ENCODE measurements at places on chromosomes 12 and 14.
A peak's percentile ranks its signal among the peaks of the same experiment; 100 is the strongest.

GRCh38 chr14:91098591-91098990, 15.3 kb upstream of the DGLUCY start:
- DNase-seq = peak; percentile 15

DNA sequence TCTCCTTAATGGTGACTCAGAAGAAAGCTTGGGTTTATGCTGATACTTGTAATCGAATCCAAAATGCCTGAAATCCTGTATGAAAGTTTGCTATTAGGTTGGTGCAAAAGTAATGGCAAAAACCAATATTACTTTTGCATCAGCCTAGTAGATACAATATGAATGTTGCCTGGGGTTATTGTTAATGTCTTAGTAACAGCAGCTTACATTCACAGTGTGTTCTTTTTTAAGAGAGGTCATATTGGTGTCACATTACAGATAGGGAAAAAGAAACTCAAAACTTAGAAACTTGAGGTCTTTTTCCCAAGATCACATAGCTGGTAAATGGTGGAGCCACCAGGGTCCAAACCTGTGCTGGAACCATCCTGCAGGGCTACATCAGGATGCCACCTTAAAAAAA, 25.2 kb downstream of the SRGAP1 start:
- DNase-seq = no peak

DNA sequence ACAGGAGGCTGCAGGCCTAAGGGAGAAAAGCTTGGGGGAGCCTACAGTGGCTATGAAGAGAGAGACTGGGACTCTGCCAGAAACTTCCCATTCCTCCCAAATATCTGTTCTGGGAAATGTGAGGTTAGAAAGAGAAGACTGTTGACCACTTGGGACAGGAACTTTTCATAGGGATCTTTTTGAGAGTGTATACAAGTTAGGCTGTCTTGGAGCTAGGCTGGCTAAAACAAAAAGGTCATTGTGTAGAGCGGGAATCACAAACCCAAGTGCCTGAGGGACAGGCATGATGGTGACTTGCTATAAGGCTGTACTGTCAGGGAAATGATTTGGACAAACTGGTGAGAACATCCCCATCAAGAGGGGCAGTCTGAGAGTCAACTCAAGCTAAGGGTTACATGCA, 175.1 kb downstream of the GRIP1 start:
- no peak for DNase-seq

DNA sequence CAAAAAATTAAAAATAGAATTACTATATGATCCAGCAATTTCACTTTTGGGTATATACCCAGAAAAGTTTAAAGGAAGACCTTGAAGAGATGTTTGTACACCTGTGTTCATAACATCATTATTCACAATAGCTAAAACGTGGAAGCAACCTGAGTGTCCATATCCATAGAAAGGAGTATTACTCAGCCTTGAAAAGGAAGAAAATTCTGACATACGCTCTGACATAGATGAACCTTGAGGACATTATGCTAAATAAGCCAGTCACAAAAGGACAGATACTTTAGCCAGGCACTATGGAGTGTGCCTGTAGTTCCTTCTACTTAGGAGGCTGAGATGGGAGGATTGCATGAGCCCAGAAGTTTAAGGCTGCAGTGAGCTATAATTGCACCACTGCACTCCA, 6.1 kb upstream of the RD3L start:
- no peak for DNase-seq

DNA sequence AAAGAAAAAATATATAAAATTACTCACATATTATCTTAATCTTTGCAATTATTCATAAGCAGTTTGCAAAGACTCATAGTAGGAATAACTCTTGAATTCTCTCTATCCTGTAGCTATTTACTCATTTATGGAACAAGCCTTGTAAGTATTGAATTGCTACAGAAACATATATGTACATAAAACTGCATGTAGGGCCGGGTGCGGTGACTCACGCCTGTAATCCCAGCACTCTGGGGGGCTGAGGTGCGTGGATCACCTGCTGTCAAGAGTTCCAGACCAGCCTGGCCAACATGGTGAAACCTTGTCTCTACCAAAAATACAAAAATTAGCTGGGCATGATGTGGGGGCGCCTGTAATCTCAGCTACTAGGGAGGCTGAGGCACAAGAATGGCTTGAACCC, 286.2 kb downstream of the PPFIA2 start:
- DNase-seq = no peak

GRCh38 chr12:13022851-13023271, 21.3 kb upstream of the FAM234B start:
- no peak for DNase-seq

DNA sequence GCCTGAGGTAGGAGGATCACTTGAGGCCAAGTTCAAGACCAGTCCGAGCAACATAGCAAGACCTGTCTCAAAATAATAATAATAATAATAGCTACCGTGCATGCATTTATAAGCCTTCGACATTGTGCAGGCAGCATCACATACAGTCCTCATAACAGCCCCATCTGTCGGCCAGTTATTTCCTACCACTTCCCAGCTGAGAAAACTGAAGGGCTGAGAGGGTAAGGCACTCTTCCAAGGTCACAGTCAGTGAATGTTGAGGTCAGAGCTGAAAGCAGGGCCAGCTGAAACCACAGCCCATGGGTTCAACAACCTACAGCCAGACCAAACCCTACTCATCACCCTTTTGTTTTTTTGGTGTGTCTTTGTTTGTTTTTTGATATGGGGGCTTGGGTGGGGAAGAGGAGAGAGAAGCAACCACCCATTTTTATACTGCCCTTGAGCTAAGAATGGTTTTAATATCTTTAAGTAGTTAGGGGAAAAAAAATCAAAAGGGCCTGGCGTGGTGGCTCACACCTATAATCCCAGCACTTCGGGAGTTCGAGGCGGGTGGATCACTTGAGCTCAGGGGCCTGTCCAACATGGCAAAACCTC, 16.8 kb upstream of the ITPK1 start:
- no peak for DNase-seq

GRCh38 chr14:68564826-68565759, 227.8 kb downstream of the ZFP36L1 start:
- no peak for DNase-seq

GRCh38 chr12:4416276-4416675, 29.3 kb downstream of the FGF6 start:
- DNase-seq = no peak

DNA sequence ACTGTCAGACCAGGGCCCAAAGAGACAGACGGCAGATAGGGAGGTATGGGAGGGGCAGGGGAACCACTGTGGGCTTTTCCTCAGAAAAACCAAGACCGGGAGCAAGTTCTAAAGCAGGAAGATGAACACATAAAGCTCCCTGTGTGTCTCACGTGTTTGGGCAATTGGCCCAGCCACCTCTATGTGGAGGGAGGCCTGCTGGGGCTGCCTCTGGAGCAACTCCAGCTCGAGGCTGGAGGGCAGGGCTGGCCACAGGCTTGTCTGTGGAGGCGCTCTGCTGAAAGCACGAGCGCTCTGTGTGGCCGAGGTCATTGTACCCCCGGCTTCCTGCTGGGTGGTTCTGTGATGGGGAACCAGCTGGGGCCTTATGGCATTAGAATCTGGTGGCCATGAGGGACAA, 36.4 kb downstream of the TRAFD1 start:
- no peak for DNase-seq

GRCh38 chr12:70468741-70469140, 102.7 kb downstream of the KCNMB4 start:
- DNase-seq = no peak

DNA sequence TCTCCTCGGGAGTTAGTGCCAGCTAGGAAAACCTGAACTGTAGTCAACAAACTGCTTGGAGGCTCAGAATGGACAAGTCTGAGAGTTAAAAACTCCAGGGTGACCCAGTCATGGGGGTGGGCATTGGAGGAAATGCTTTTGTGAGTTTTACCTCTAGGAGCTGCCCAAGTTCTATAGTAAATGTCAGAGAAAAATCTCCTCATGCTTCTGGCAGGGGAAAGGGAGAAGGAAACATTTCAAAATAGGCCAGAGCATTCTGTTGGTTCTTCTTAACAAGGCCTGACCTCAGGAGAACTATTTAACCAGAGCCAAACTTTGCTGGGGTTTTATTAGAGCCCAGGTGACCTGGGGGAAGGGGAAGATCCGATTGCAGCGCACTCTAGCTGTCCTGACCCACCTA, 12.3 kb downstream of the NINJ2 start:
- DNase-seq = no peak

DNA sequence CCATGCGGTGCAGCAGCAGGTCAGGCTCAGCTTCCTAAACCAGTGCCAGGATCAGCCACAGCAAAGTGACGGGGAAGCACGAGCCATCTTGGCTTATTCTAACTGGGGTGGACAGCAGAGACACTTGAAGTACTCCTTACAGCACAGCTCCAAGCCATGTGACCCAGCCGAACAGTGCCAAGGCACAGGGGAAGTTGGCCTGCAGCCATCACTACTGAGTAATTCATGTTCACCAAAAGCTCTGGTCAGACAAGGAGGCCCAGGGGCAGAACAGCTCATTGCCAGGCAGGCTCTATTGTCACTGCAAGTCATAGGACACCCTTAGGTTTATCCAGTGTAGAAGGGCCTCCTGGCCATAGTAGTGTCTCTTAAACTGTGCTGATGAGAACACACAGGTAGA, 23.4 kb upstream of the SLC35F4 start:
- peak; percentile 46 for DNase-seq

GRCh38 chr12:108612788-108613282, 15.0 kb upstream of the TMEM119 start:
- peak; percentile 42 for DNase-seq

- DNase-seq = peak; percentile 76
These were observed 142.8 kb downstream of the PAWR start for GRCh38 chr12:79547735-79548609.

DNA sequence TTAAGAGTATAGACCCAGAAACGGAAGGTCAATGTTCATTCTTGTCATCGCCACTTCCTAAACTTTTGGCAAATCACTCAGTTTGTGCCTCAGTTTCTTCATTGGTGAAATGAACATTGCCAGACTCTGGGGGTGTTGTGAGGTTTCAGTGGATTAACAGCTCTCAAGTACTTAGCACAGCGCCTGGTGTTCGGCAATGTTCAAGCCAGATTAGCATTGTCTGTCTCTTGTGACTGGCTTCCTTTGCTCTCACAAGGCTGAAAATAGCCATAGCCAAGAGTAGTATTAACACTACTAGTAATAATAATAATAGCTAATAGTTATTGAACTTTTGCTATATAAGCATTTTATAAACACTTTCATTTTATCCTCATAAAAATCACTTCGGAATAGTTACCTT, 71.9 kb downstream of the C12orf75 start:
- no peak for DNase-seq

- DNase-seq = no peak
These were observed 87.8 kb upstream of the DYNC1H1 start for GRCh38 chr14:101876555-101876938.

- no peak for DNase-seq
These were observed 42.9 kb upstream of the ANKS1B start for GRCh38 chr12:100027671-100028070.

DNA sequence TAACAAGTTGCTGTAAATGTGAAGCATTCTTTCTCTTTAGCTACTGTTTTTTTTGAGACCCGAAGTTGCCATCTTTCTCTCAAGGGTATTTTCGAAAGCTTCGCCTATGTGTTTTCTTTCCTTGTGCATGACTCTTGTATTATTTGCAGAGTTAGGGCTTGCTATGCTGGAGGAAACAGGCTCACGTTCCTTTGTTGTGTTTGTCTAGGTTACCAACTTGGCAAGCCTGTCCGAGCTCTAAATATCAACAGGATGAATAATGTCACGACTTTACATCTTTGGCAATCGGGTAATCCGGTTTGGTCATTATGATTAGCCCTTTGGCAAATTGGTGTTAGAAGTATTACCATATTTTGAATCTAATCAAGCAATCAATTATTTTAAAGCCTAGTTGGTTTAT, 15.9 kb upstream of the ATP6V0A2 start:
- DNase-seq = no peak

- DNase-seq = no peak
These were observed 55.3 kb downstream of the ELK3 start for GRCh38 chr12:96249196-96250118.

- no peak for DNase-seq
These were observed 3.8 kb downstream of the RILPL1 start for GRCh38 chr12:123529686-123530085.

DNA sequence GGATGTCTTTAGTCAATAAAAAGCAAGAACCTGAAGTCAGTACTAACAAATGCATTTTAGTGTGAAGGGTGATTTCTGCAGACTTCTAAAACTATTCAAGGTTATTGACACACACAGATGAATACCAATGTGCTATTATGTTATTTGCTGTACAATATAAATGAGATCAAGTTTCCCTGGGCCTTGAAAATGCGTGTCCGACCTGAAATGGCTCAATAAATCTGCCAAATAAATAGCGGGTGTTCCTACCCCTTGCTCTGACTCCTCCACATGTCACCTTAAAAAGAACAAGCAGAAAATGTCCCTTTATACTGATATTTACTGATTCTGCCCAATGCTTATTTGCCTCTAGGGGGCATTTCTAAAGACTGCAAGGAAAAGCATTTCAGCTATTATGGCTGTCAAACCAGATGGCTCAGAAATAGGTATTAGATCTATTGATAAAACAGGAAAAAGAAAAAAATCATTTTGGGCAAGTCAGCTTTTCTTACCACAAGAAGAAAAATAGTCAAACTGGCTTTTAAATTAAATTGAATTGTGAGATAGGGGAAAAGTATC, 367.3 kb upstream of the KITLG start:
- DNase-seq = no peak

GRCh38 chr12:52611080-52611468, 7.3 kb downstream of the KRT73 start:
- no peak for DNase-seq

- no peak for DNase-seq
These were observed 35.7 kb downstream of the SIX6 start for GRCh38 chr14:60544659-60545058.

- DNase-seq = no peak
These were observed 52.3 kb downstream of the ITPK1 start for GRCh38 chr14:93063393-93063792.

- no peak for DNase-seq
These were observed 53.5 kb upstream of the DIO3 start for GRCh38 chr14:101507836-101508150.
